ENCODE measurements at places on chromosomes 16 and 17.

- DNase-seq: no peak
These were observed 45.3 kb upstream of the JPH3 start for GRCh38 chr16:87556941-87557459.

GRCh38 chr16:8893976-8894690 is 12.0 kb downstream of the LITAFD start:
- no peak for DNase-seq

DNA sequence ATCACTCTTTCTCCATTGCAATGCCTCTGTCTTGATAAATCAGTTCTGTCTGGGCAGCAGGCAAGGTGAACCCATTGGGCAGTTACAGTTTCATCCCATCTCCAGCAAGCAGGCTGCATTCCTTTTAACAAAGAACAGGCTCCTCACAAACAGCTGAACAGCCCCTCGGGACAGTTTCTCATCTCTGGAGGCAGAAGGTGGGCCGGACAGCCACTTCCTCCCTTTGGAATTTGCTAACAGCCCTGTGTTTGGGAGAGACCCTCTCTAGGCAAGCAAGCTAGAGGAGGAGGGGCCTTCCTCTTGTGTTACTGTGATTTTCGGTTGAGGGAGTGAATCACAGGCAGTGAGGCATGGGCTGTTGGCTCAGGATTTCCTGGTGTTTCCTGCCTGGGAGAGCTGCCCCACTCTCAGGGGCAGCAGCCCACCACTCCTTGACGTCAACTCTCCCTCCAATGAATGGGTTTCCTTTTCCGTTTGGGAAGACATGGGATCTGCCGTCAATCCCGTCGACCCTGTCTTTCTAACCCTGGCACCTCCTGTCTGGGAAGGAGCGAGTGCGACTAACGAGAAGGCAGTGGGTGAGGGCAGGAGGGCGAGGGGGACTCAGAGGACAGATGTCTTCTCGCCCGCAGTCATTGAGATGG is 3.7 kb upstream of the PGS1 start:
- DNase-seq: no peak

- no peak for DNase-seq
These were observed 32.7 kb downstream of the CDK5RAP3 start for GRCh38 chr17:48003417-48004151.

- DNase-seq: no peak
These were observed at the start of gene AANAT for GRCh38 chr17:76467366-76467765. TSS of gene AANAT (plus strand) at chr17:76467603. CDS start at chr17:76468747, 1,144 bp downstream.

DNA sequence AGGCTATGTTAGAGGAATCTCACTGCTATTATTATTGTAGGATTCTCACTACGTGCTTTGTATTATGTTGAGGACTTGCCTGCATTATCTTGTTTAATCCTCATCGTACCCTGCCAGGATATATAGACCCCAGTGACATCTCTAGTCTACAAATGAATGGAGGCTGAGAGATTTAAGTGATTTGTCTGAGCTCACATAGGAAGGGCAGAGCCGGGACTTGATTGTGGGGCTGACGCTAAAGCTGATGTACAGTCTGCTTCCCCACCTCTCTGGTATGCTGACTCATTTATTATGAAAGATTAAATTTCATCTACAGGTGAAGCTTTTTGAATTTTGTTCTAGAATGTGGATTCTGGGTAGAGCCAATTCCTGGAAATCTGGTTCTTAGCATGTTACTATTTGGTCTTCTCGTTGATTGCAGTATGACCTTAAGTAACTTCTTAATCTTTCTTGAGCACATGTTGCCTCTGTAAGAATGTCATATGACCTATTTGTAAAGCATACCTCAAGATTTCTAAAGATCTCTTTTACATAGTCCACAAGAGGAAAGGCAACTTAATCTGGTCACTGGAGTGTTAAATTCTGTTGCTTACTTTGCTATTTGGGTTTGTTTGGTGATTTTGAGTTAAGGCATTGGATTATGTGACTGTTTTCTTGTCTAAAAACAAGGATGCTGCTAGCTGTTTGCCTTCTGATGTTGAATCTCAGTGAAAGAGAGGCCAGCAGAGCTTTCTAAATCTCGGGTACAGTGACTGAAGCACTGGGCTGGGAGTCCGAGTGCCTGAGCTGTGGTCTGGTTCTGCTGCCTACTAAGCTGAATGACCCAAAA is 12.4 kb downstream of the METTL9 start:
- DNase-seq: no peak

DNA sequence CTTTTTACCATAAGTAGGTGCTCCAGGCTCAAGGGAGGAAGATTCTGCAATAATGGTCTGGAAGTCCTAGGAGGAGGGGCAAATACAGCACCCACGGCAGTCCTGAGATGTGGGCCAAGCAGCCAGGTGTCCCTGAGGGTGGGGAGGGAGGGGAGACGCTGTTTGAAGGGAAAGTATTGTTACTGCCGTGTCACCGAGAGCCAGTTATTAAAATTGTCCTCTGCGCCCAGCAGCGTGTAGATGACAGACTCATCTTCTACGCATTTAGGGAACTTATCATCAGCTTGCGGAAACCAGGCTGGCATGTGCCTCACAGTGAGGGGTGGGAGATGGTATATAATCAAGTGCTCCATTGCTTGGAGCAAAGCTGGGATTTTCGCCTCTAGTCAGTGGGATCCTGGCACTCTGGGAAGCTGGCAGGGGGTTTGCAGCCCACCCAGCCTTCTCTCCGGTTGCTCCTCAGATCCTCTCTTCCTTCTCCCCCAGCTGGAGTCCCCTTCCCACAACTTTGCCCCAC is 104.6 kb downstream of the OR1D5 start:
- DNase-seq: no peak

DNA sequence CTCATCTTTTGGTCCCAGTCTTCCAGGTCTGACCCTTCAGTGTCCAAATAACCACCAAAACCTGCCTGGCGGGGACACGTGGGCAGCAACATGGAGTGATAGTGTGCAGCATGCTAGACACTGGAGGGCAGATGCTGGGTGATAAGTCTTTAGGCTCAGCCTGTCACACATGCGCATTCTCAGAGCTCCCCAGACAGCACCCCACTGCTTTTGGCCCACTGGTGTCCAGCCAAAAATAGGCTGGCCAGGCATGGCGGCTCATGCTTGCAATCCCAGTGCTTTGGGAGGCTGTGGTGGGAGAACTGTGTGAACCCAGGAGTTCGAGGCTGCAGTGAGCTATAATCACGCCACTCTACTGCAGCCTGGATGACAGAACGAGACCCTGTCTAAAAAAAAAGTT is 12.3 kb downstream of the GINS2 start:
- DNase-seq: no peak

DNA sequence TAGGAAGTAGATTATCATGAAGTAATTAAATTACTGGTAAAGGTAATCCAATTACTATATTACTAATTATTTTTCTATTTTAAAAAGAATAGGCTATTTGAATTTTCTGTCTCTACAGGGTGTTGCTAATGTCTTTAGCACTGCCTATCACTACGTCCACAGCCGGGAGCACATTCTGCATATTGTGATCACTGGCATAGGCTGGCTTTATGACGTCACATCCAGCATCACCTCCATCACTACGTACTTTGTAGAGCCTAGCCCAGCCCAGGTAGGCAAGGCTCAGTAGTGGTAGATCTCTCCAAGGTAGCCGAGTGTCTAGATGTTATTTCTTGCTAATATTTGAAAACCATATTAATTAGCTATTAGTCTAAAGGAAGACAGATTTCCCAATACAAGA is 33.8 kb upstream of the NSRP1 start:
- no peak for DNase-seq

DNA sequence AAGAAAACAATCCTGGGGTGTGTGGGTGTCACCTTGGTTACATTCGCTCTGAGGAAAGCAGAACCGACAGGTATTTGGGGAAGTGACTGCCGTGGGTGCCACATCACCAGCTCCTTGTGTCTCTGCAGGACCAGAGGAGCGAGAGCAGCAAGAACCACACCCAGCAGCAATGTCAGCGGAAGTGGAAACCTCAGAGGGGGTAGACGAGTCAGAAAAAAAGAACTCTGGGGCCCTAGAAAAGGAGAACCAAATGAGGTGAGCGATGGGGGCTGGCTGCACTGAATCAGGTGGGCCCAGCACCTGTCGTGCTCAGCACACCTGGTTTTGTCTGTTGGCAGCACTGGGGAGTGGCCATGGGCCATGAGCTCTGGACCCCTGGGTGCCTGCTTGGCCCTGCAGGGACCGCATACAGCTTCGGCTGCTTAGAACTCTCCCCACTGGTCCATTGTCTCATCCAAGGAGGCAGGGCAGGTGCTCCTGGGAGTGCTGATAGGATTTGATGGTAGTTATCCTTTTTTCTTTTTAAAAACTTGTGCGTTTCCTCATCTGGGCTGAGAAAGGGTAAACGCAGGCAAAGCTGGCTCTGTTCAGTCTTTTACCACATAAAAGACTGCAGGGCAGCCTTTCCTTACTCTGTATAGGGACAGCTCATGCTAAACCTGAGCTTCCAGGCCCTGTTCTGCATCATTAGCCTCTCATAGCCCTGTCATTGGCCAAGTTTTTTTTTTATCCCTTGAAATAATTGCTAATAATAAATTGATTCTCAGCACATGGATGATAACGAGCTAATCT is 29.4 kb downstream of the HMOX2 start:
- DNase-seq: no peak

- no peak for DNase-seq
These were observed 11.4 kb downstream of the NT5M start for GRCh38 chr17:17314501-17315071.

- no peak for DNase-seq
These were observed 80.0 kb downstream of the CDRT15 start for GRCh38 chr17:14156689-14157088.

DNA sequence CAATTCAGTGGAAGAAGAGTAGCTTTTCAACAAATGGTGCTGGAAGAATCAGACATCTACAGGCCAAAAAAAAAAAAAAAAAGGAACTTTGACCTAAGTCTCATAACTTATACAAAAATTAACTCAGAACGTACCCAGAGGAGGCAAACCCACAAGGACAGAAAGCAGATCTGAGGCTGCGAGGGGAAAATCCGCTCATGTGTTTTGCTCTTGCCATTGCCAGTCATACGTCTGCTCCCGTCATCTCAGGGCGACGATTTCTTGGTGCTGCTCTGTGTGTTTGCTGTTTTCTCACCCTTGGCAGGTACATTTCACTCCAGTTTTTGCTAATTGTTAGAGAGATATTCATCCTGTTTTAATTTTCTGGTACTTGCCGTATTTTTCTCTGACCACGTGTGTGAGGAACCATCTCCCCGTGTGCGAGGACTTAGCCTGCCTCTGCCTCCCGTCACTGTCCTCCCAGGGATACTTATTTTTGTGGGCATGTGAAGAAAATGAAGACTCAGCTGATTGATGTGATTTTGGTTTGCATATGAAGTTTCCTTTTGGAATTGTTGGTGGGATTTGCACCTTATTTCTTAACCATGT is 33.4 kb upstream of the ACSF3 start:
- DNase-seq: no peak

GRCh38 chr17:32158870-32159585 is 16.7 kb downstream of the RHOT1 start:
- no peak for DNase-seq

DNA sequence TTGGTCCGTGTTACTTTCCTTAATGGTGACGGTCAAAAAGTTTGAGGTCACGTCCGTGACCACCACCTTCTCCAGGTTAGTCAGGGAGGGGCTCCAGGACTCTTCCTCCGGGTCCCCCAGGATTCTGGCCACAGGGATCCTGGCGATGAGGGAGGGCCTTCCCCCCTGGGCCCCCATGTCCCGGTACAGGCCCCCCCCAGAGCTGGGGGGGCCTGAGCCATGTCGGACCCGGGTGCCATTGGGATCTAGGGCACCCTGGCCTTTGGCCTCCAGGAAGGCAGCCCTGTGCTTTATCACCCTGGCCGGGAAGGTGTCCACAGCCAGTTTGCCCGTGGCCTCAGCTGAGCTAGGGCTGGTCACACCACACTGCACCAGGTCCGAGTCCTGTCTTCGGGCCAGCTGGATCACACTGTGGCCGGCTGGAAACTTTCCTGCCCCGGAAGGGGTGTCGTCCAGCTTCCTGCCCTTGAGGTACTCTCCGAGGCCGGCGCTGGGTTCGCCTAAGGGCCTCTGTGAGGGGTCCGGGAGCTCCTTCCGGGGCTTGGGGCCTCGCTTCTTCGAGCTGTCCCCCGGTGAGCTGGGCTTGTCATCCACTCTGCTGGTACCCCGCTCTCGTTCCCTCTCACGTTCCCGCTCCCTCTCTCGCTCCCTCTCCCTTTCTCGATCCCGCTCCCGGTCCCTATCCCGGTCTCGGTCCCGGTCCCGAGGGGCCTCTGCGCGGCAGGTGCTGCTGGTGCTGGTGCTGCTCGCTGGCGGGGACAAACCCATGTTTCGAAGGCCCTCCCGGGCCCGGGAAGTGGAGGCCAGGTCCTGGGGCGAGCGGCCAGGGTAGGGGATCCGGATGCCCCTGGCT is 2.0 kb downstream of the CBX8 start:
- DNase-seq: no peak

DNA sequence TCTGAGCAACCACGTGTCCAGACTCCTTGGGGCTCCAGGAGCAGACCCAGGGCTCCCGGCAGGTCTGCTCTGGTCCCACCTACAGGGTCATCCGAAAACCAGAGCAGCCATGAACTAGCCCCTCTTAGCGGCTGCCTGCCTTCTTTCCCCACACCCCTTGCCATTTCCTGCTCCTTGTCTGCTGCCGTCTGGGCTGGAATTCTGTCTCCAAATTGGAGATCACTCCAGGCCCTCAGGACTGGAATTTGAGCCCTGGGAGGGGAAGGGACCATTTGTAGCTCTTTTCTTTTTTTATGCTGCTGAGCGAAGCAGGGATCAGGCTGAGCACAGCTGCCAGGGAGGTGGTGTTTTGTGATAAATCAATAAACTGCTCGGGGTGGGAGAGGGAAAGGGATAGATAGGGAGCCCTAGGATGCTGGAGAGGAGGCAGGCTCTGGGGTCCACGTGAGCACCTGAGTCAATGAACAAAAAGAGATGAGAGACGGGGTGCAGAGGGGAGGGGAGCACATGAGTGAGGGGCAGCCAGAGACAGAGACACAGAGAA is 257.5 kb downstream of the ENGASE start:
- no peak for DNase-seq

DNA sequence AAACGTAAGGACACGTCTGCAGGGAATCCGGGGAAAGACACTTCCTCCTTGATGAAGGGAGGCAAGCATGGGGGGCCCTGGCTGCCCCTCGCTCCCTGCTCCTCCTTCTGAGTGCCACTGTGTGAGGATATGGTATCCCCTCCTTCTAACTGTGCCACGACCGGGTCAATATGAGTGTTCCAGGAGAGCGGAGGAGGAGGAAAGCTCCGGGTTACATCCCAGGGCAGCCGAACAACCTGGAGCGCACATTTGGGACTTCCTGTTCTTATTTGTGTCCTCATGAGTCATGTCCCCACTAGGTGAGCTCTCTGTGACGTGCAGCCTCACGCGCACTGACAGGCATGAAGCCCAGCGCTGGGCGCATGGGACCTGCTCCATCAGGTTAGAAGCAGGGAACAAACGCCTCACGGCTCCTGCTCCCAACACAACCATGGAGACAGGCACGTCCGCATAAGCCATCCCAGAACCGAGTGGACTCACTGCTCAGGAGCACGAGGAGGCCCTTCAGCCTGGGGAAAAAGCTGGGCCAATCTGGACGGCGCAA is 92.9 kb upstream of the DNAH17 start:
- no peak for DNase-seq
